ENCODE measurements at places on chromosomes 11 and 22.

GRCh38 chr11:79396674-79397073, 44.2 kb downstream of the TENM4 start:
- H3K4me1 ChIP-seq: peaks cover 18% of the 10 kb centered on the region
- DNase-seq: no peak
- H3K4me3 ChIP-seq: no peak overlapping the region
- no peak overlapping the region for H3K27ac ChIP-seq

DNA sequence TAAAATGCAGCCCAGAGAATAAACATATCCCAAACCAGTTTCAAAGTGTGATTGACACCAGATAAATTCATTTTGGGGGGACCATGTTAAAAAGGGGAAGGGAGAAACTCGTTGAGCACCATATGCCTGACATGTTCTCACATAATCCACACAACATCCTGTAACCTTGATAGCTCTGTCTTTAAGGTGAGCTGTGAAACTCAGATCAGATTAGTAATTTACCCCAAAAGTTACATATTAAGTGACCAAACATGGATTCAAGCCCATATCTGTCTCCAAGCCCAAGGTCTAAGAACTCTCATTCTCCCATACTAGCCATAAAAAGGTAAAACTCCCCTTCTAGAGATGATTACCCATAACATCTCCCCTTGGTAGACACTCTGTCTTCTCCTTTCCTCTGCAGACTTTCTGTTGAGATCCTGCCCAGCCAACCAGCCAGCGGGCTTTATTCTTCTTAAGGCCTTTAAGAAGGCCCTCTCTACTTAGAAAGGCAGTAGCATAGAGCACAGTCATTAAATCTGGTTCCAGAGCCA, 150.7 kb downstream of the CCDC34 start:
- H3K36me3 ChIP-seq: no peaks in the 10 kb centered on the region
- DNase-seq: no peak
- no peak overlapping the region for H3K4me3 ChIP-seq
- H3K27me3 ChIP-seq: no peaks in the 10 kb centered on the region

- H3K4me1 ChIP-seq: peaks cover 25% of the 10 kb centered on the region
- peak overlapping the region; percentile 47 for H3K27ac ChIP-seq
- no peaks in the 10 kb centered on the region for H3K36me3 ChIP-seq
- DNase-seq: peak; percentile 15
- no peaks in the 10 kb centered on the region for H3K27me3 ChIP-seq
Observed at GRCh38 chr11:78802058-78802761, 227.5 kb upstream of the NARS2 start.

- H3K27me3 ChIP-seq: no peaks in the 10 kb centered on the region
- peaks cover 5% of the 10 kb centered on the region for H3K4me1 ChIP-seq
- H3K4me3 ChIP-seq: no peak overlapping the region
- no peaks in the 10 kb centered on the region for H3K36me3 ChIP-seq
Observed at GRCh38 chr11:82775736-82776346, 42.2 kb upstream of the FAM181B start.

DNA sequence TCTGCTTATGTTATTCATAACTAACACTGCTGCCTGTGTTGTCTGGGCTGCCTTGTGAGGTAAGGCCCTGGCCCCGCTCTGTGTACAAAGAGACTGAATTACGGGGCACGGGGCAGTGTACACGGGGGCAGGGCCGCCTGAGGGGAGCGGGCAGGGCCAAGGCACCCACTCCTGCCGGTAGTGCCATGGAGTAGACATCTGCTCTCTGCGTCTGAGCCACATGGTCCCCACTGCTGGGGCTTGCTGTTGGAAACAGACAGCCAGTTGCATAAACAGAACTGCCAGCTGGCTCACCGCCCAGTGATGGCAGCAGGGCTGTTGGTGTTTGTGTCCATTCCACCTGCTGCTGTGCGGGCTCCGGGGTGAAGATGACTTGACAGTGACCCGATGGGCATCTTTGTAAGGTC, 19.8 kb downstream of the FAM118A start:
- H3K4me3 ChIP-seq: no peak overlapping the region
- no peaks in the 10 kb centered on the region for H3K4me1 ChIP-seq
- no peaks in the 10 kb centered on the region for H3K27me3 ChIP-seq
- H3K36me3 ChIP-seq: peaks cover 70% of the 10 kb centered on the region
- no peak overlapping the region for H3K27ac ChIP-seq
- DNase-seq: no peak

DNA sequence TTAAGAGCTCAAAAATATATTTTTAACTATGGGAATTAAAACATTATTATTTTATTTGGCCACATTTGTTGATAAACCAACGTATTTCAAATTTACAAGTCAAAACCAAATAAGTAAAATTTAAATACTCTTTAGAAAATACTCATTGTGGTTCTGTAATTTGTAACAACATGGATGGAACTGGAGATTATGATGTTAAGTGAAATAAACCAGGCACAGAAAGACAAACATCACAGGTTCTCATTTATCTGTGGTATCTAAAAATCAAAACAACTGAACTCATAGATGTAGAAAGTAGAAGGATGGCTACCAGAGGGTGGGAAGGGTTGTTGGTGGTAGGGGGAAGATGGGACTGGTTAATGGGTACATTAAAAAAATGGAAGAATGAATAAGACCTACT, 50.8 kb downstream of the STK33 start:
- H3K36me3 ChIP-seq: no peaks in the 10 kb centered on the region
- no peak for DNase-seq
- H3K27me3 ChIP-seq: peaks cover 52% of the 10 kb centered on the region
- no peaks in the 10 kb centered on the region for H3K4me1 ChIP-seq
- no peak overlapping the region for H3K27ac ChIP-seq

- H3K27me3 ChIP-seq: no peaks in the 10 kb centered on the region
- no peak overlapping the region for H3K4me3 ChIP-seq
- H3K4me1 ChIP-seq: peaks cover 7% of the 10 kb centered on the region
Observed at GRCh38 chr11:86663291-86663690, 9.1 kb downstream of the ME3 start.

GRCh38 chr11:110435780-110436717, 6.3 kb downstream of the FDX1 start:
- no peaks in the 10 kb centered on the region for H3K27me3 ChIP-seq
- H3K4me1 ChIP-seq: peaks cover 38% of the 10 kb centered on the region
- no peak overlapping the region for H3K27ac ChIP-seq
- DNase-seq: peak; percentile 64

- no peak overlapping the region for H3K27ac ChIP-seq
- no peak for DNase-seq
- H3K36me3 ChIP-seq: no peaks in the 10 kb centered on the region
- no peaks in the 10 kb centered on the region for H3K27me3 ChIP-seq
- no peak overlapping the region for H3K4me3 ChIP-seq
Observed at GRCh38 chr22:38049812-38050619, 7.2 kb upstream of the PICK1 start.

GRCh38 chr22:46393873-46394272, 58.4 kb downstream of the TRMU start:
- H3K27ac ChIP-seq: no peak overlapping the region
- no peak overlapping the region for H3K4me3 ChIP-seq
- H3K4me1 ChIP-seq: no peaks in the 10 kb centered on the region
- H3K36me3 ChIP-seq: peaks cover 20% of the 10 kb centered on the region
- H3K27me3 ChIP-seq: no peaks in the 10 kb centered on the region
